ENCODE measurements at places on chromosomes 5 and 9. TPM values are rescaled to one million over a fixed set of nuclear protein-coding genes. Genes with fewer than 3 reads are reported as not detected.

The CCDC192 gene
- not detected for total RNA-seq

The SHOC1 gene
- not detected for total RNA-seq

The C5orf58 gene
- not detected for total RNA-seq

The CAVIN4 gene
- 0.24 TPM for total RNA-seq

The GPR150 gene
- total RNA-seq: 0.95 TPM

The GABRA6 gene
- total RNA-seq: not detected

The GDNF gene
- total RNA-seq: not detected

The CCL28 gene
- total RNA-seq: 1.4 TPM

The SEMA5A gene
- total RNA-seq: 60.2 TPM

The IRX1 gene
- 0.47 TPM for total RNA-seq

The HAVCR2 gene
- total RNA-seq: 11.7 TPM

The CDC20B gene
- total RNA-seq: not detected

The PTGS1 gene
- 16.0 TPM for total RNA-seq

The RIGI gene
- 11.6 TPM for total RNA-seq

Data from omental fat pad (tissue), 4 donors.